ENCODE measurements at places on chromosomes 5 and 9.
A peak's percentile ranks its signal among the peaks of the same experiment; 100 is the strongest.

DNA sequence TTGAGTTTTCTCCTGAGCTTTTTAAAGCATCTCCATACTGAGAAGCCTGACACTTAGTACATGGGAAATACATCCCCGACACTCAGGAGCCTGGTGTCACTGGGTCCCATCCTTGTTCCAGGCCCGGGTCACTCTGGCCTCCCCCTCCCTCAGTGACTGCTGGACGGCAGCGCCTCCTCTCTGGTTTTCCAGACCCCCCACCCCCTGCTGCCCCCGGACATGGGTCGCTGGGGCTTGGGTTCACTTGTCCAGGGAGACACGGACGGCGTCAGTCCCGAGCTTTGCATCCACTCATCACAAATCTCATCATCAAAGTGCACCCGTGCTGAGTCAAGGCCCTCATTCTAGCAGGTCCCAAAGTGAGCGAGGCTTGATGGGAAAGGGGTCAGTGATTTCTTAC lies 243.0 kb downstream of the IRX2 start:
- DNase-seq = no peak

GRCh38 chr9:72996684-72997314 lies 43.9 kb upstream of the ALDH1A1 start:
- no peak for DNase-seq

GRCh38 chr5:73106335-73106734 lies 14.0 kb upstream of the TMEM171 start:
- no peak for DNase-seq

- no peak for DNase-seq
These were observed 76.3 kb downstream of the CERT1 start for GRCh38 chr5:75435096-75435495.

DNA sequence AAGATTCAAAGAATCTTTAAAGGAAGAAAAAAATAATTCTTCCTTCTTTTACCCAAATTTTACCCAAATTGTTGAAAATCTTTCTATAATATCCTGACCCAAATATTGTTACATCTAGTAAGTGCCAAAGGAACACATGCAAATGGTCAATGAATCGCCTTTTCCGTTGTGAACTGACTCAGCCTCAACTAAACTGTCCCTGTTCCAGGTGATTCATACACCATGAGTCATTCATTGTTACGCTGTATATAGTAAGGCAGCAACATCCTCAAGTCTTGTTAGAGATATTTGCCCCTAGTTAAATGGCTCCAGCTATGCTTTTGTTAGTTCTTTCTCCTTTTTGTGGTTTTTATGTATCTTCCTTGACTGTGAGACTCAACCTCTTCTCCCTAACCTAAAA lies 9.7 kb downstream of the PTGER4 start:
- DNase-seq = no peak

- no peak for DNase-seq
These were observed 54.4 kb downstream of the ENTREP1 start for GRCh38 chr9:69379270-69379982.

GRCh38 chr5:153463806-153464205 lies 26.7 kb upstream of the GRIA1 start:
- DNase-seq = no peak

DNA sequence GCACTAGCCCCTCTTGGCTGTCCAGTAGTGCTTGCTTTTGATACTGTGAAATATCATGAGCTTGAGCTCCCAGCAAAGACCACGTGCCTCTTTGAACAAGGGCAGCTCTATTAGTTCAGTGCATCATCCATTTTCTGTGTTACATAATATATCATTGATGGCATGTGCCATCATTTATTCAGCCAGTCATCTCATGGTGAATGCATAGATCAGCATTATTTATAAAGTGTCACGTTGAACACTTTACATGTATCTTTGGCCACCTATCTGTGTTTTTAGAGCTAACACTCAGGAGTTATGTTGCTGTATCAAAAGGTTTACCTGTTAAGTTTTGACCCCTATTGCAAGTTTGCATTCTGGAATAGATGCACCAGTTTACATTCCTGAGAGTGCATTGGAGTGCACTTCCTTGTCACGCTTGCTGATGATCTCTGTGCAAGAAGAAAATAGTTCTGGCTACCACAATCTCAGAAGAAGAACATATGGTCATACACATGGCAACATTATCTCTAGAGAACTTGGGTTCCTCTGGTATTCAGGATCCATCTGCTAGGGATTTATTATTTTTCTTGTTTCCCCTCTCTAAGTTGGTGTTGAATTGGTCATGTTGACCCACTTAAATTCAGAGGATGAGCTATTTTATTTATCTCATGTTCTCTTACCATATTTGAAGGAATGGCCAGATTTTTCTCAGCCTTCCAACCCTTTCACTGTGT lies 120.9 kb downstream of the SH3GL2 start:
- no peak for DNase-seq

- DNase-seq = no peak
These were observed 40.7 kb upstream of the CLPTM1L start for GRCh38 chr5:1385395-1386273.

DNA sequence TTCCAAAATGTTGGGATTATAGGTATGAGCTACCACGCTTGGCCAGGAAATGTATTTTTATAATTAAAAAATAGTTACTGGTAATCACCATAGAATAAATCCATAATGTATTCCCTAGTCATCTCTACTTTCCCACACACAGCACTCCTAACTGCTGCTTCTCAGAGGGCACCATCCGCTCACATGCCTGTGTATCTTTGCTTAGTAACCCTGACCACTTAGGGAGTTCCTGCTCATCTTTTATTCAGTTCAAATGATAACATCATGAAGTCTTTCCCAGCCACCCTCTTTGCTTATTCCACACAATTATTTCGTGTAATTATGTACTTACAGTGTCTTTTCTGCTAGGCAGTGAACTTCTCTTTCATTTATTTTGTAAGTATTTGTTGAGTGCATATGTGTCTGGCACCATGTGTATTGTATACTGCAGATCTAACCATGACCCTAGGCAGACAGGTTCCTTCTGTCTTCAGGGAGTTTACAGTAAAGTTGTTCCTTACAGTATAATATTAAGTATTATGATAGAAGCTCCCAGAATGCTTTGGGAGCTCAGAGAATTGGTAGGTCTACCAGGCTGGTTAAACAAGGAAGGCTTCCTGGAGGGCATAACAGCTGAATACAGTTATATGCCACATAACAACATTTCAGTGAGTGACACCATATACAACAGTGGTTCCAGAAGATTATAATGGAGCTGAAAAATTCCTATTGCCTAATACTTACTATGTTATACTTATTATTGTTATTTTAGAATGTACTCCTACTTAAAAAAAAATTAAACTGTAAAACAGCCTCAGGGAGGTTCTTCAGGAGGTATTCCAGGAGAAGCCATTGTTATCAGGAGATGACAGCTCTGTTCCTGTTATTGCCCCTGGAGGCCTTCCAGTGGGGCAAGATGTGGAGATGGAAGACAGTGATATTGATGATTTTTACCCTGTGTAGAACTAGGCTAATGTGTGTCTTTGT lies 39.2 kb downstream of the DCAF10 start:
- no peak for DNase-seq

DNA sequence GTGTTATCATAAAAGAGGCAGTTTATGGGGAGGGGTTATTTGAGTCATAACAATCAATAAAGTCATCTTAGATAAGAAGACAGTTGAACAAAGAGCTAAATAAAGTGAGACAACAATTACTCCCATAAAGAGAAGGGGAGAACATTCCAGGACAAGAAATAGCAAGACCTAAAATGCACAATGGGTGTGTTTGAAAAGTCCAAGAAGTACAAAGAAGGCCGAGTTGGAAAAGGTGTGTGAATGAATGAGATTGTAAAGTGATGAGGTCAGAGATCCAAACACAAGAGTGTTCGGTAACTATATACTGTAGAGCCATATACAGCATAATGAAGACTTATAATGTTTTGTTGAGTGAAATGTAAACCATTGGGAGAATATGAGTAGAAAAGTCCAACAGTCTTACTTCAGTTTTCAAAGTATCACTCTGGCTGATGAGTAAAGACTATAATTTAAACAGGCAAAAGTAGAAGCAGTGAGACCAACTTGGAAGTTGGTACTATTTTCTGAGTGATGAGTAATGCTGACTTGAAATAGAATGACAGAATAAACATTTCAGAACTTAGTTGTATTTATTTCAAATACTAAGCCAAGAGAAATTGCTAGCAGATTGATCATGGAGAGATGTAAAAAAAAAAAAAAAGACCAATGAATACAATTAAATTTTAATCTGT lies 868.7 kb upstream of the CDH9 start:
- no peak for DNase-seq

DNA sequence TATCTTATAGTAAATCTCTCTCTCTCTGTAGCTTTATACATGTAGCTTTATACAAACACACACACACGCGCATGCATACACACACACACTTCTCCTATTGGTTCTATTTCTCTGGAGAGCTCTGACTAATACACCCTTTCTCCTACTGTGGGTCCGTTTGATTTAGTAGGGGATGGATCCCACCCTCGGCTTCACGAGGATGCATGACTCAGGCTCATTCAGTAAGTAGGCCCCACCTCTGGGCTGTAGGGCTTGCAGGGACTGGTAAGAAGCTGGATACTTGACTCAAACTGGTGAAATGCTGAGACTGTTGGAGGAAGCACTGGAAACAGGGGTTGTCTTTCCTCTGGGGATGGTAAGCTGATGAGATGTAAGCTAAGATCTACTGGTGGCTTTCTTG lies 98.7 kb downstream of the SLC24A2 start:
- no peak for DNase-seq

DNA sequence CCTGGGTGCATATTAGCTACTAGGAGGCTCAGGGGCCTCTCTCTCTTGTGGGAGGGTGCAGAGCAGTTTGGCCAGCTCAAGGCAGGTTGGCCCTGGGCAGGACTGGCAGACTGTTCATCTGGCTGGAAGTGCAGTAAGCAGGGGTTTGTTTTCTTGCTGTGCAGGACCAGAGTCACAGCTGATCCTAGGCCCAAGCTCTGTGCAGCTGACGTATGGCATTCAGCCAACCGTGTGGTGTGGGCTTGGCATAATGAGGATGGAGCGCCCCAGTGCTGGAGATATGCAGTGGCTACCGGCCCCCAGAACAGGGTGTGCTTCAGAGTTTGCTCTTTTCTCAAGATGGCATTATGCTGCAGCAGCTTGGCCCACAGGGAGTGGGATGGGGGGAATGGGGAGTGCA lies 31.0 kb upstream of the PHF24 start:
- DNase-seq = no peak

- no peak for DNase-seq
These were observed 49.3 kb downstream of the COL15A1 start for GRCh38 chr9:98992885-98993569.

DNA sequence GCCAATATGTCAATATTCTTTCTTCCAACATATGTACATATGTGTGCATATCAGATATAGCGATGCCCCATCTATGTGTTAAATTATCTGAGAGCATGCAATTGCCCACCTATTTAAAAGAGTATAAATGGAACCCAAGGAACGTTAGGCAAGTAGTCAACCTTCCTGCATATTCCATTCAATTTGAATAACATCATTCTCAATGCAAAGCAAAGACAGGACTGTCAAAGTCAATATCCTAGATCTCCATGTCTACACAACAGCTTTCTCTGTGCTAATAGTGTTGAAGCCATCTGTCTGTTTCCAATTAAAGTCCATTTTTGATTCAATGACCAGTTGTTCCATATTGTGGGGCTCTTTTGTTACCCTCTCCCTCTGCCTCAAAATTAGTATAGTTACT lies 85.3 kb upstream of the COX7C start:
- DNase-seq = no peak

- peak; percentile 31 for DNase-seq
These were observed at the start of gene SEMA6A for GRCh38 chr5:116574367-116575325. SEMA6A (minus strand) TSS chr5:116574823; CDS start chr5:116504944, 69,879 bp downstream.

- no peak for DNase-seq
These were observed 112.2 kb downstream of the SCAMP1 start for GRCh38 chr5:78472469-78473106.

DNA sequence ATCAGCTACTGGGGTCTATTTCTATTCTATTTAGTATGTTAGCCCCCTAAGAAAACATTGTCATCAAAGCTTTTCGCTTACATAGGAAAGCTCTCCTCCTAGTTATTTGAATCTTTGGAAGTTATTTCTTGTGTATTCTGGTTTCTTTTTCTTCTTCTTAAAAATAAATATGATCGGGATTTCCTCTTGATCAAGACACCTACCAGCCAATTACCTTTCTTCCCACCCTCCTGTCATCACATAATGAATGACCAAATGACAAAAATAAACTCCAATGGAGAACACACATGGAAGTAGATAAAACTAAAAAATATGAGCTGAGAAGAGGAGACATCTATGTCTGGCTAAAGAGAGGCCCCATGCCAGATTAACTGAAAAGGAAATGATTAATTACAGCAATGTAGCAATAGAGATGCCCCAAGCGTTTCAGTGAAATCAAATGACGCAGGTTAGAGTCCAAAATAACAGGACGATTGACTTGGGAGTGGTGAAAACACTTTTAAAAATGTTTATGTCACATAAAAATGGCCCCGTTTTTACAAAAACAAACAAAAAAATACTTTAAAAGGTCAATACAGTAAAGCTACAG lies 59.5 kb upstream of the PCSK1 start:
- DNase-seq = no peak

DNA sequence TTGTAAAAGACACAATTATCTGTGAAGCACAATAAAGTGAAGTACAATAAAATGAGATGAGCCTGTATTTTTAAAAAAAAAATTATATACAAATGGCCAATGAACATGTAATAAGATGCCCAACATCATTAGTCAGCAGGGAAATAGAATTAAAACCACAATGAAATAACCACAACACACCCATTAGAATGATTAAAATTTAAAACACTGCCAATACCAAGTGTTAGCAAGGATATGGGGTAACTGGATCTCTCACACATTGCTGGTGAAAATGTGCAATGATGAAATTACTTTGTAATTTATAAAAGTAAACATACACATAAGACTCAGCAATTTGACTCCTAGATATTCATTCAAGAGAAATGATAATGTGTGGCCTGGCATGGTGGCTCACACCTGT lies 62.8 kb downstream of the SHOC1 start:
- DNase-seq = no peak

DNA sequence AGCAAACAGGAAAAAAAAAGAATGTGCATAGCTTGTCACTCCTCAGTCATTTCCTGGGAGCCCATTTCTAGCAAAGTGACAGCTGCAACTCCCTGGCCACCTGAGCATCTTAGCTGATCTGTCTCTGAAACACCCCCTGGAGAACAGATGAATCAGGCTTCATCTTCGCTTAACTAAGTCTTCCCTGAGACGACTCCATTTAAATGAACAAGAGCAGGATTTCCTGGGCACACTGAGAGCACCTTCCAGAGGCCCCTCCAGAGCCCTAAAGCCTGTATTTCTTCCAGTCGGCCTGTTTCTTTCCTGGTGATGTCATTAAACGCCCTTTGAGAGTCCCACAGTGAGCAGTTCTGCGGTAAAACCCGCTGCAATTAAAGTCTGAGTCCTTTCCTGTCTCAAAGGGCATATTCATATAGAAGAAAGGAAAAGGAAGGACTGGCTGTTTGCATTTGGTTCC lies 13.9 kb downstream of the TGFBI start:
- DNase-seq = no peak

GRCh38 chr9:130138171-130138653 lies 34.0 kb upstream of the NCS1 start:
- peak; percentile 8 for DNase-seq

GRCh38 chr5:32455311-32455710 lies 10.8 kb upstream of the ZFR start:
- no peak for DNase-seq

GRCh38 chr9:15121630-15122029 lies 185.4 kb downstream of the TTC39B start:
- DNase-seq = no peak

Data from NCI-H187 treated with DMSO at 0.1 percent for 48 hours (cell line).